ENCODE measurements at places on chromosomes 6 and 20.

- DNase-seq = no peak
Observed at GRCh38 chr20:57208198-57208597, 58.2 kb downstream of the BMP7 start.

- DNase-seq = no peak
Observed at GRCh38 chr20:14958626-14959025, 621.2 kb upstream of the FLRT3 start.

DNA sequence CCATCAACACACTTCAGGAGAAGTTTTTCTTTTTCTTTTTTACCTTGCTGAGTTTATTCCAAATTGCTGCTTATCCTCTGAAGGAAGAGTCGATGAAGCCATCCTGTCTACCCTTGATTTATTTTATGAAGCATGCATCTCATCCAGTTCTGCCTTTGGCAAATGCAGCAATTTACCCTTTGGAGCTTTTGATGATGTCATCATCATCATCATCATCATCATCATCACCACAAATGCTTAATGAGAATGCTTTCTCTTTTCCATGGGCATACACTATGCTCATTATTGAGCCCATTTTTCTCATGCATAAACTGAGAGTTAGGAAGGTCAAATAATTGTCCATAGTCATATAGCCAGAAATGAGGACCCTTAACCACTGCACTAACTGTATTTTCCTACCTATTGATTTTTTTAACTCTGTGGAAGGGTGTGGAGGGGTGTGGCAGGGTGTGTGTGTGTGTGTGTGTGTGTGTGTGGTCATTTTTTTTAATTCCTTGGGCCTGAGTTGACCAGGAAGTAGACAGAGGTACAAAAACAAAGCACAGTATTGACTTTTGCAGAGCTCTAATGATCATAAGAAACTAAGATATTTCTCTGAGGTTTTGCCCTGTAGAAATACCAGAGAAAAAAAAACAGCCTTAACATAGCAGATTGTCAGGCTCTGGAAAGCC, 82.8 kb downstream of the COL9A1 start:
- DNase-seq = no peak

DNA sequence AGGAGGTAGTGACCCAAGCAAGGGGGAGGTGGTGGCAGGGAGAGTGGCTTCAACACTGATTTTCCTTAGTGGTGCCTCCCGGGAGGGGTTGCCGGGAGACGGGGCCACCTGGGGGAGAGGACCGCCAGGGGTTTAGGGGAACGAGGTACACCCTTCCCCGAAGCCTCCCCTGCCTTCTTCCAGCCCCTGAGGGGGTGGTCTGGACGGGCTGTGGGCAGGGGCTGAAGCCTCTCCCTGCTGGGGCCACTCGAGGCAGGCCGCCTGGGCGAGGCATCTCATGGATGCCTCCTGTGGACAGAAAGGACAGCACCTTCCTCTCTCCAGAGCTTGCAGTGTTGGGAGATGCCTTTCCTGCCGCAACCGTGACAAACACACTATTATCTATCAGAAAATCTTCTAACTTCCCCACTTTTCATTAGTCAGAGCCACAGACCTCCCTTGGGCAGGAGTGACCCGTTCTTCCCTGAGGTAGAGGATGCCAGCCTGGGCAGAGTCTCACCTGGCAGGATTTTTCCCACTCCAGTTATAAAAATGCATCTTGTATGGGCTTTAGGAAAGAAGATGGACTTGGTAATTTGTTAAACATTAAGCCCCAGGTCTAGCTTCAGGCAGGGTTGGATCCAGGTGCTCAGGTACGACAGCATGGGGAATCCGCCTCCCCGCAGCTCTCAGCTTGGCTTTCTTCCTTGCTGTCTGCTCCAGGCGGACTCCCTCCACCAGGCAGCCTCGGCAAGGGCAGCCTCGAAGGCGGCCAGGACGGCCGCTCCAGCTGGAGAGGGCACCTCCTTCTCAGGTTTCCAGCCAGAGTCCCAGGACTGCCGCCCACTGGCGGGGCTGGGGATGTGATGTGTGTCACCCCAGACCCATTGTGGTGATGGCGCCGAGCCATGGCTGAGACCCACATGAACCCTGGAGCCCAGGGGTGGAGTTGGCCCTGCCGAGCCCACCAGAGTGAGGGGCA, 11.0 kb downstream of the HRH3 start:
- DNase-seq = no peak

GRCh38 chr20:39600156-39600555, 638.0 kb downstream of the DHX35 start:
- no peak for DNase-seq

DNA sequence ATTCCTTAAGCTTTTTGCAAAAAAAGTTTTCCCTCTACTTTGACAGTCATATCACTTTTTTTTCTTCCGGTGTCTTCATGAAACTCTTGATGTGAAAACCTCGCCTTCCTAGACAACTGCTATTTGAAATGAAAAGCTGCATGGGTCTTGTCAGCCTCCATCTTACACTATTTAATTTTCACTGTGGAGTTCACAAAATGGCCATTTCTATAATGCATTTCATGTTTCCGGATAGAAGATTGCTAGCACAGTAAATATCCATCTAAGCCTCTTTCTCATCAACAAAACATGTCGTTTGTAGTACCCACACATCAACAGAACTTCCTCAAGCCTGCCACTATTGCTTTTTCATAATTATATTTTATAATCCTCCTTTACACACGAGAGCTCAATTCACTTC, 204.9 kb upstream of the ID4 start:
- DNase-seq = no peak
